Activated CD8-positive, alpha-beta memory T cell treated with anti-CD3 and anti-CD28 coated beads, Interleukin-2, amount 10 ng/mL, durations not matched to agents 7 days and 5 days (primary cell): ENCODE measurements at places on chromosomes 1 and 21.

GRCh38 chr1:86155807-86156565 is 586 bp downstream of the COL24A1 start:
- H3K4me1 ChIP-seq: peaks cover 7% of the 10 kb centered on the region
- peak overlapping the region; percentile 19 for H3K4me3 ChIP-seq
- DNase-seq: no peak
- no peak overlapping the region for H3K27ac ChIP-seq
- H3K36me3 ChIP-seq: peaks cover 4% of the 10 kb centered on the region
- H3K27me3 ChIP-seq: peaks cover 37% of the 10 kb centered on the region

DNA sequence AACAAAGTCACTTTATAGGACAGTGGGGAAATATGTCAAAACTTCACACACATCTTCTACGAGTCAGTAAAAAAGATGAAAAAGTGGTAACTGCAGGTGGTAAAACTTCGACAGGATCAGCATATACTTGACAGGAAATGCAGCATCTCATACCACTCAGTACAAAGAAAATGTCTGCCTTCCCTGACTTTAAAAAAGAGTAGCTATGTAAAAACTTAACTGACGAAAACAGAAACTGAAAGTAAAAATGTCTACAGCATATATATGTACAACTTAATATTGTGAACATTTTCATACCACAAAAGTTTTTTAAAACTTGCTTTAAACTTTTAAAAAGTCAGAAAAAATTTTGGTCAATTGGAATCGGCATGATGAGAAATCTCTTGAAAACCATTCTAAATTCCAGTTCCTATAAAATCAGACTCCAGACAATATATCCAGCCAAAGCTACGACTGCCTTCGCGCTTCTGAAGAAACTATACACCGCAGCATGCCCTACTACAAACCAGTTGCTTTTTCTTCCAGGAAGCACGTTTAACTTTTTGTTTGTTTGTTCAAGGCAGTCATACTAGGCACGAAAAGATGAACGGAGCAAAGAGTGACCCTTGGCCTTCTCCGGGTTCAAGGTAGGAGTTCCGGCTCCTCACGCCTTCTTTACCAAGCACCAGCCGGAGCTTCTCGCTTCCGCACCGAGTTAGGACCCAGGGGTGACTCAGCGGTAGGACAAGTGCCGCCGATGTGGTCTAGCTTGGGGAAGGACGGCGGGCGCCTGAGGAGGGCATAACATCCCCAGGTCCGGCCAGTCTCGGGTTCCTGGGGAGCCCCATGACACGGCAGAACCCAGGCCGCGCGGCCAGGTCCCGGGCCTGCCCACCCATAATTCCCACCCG is 612 bp downstream of the PSMA5 start:
- H3K36me3 ChIP-seq: peaks cover 28% of the 10 kb centered on the region
- no peaks in the 10 kb centered on the region for H3K27me3 ChIP-seq
- H3K4me1 ChIP-seq: peaks cover 39% of the 10 kb centered on the region
- H3K27ac ChIP-seq: peak overlapping the region; percentile 99
- peak; percentile 84 for DNase-seq

DNA sequence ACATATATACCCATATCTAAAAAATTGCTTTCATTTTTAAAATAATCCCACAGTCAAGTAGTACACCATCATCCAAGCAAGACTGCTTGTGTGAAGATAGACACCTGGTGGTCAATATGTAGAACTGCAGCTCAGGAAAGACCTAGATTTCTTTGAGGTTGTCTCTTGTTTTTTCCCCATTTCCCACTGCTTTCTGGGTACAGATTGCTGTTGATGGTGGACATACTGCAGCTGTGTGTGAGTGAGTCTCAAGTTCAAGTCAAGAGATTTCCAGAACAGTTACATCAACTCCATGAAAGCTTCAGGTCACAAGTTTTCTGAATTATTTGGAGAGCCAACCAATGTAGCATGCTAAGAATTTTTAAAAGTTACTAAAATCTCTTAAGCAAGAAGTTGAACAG is 306.4 kb downstream of the DUSP10 start:
- no peaks in the 10 kb centered on the region for H3K36me3 ChIP-seq
- DNase-seq: no peak

GRCh38 chr1:940107-941014 is 16.6 kb downstream of the SAMD11 start:
- no peak for DNase-seq
- H3K4me3 ChIP-seq: peak overlapping the region; percentile 43
- H3K27ac ChIP-seq: no peak overlapping the region
- H3K4me1 ChIP-seq: peaks cover 15% of the 10 kb centered on the region

- no peak overlapping the region for H3K4me3 ChIP-seq
- peaks cover 7% of the 10 kb centered on the region for H3K36me3 ChIP-seq
- H3K27ac ChIP-seq: no peak overlapping the region
Observed at GRCh38 chr21:25406887-25407579, 200.2 kb downstream of the MRPL39 start.

DNA sequence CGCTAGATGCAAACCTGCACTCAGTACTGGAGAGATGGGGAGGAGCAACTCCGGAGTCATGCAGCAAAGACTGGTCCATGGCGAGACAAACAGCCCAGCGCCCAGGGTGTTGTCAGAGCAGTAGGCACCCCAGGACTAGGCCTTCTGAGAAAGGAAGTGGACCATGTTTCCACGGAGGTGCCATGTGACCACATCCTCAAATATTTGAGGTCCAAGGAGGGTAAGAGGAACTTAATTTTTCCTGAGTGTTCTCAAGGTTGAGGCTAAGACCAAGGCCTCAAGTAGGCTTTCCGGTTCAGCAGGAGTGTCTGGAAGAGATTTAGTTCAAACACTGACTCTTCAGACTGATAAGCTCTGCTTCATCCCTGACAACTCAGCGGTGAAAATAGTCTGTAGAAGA is 186.2 kb downstream of the RHOU start:
- H3K4me3 ChIP-seq: no peak overlapping the region
- peak; percentile 45 for DNase-seq
- peaks cover 14% of the 10 kb centered on the region for H3K27me3 ChIP-seq
- H3K4me1 ChIP-seq: peaks cover 18% of the 10 kb centered on the region

GRCh38 chr1:150066838-150067183 is 765 bp upstream of the VPS45 start:
- H3K4me3 ChIP-seq: peak overlapping the region; percentile 97
- peak overlapping the region; percentile 96 for H3K27ac ChIP-seq
